ENCODE measurements at places on chromosomes 3 and 15.

GRCh38 chr3:14678015-14678503 lies 3.1 kb downstream of the C3orf20 start:
- no peak for DNase-seq

DNA sequence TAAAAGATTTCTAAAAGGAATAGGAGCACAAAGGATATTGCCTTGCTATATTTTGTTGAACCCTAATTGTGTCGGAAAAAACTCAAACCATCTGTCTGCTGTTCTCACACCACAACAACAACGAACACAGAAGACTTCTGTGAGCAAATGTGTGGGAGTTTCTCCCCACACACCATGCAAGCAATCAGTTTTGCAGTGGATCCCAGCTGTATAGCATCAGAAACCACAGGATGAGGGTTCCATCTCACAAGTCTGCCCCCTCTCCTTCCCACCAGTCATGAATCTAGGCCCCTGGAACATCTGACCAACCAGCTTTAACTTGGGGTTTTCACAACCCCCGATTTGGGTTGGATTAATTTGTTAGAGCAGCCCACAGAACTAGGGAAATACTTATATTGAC lies 91.3 kb upstream of the SLC4A7 start:
- no peak for DNase-seq

GRCh38 chr3:18018491-18019160 lies 276.2 kb upstream of the TBC1D5 start:
- no peak for DNase-seq

GRCh38 chr3:197854596-197855343 lies 63.7 kb downstream of the LRCH3 start:
- no peak for DNase-seq

GRCh38 chr15:70582143-70582945 lies 181.0 kb downstream of the UACA start:
- no peak for DNase-seq

DNA sequence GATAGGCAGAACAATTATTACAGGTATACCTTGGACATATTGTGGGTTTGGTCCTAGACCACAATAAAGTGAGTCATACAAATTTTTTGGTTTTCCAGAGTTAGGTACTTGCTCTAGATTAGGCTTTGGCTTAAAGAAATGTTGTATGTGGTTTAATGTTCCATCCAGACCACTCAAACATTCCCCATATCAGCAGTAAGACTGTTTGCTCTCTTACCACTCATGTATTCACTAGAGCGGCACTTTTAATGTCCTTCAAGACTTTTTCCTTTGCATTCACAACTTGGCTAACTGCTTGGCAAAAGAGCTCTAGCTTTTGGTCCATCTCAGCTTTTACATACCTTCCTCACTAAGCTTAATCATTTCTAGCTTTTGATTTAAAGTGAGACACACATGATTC lies 250.5 kb upstream of the SETMAR start:
- DNase-seq = no peak

DNA sequence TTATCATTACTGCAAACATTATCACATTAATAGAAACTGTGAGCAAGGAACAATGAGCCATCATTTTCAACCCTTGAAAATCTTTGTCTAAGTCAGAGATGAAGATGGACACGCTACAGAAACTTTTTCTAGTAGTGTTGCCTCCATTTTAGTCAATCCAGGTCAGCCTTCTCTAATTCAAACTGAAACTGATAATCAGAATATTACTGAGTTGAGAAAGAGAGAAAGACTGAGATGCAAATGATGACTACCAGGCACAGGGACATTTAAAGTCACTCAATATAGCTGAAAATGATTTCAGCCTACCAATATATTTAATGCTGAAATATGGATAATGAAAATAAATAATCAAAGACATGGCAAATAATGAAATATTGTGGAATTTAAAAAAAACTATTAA lies 261.4 kb downstream of the GBE1 start:
- no peak for DNase-seq

- no peak for DNase-seq
Measured at GRCh38 chr15:74988007-74988800, 7.2 kb upstream of the SCAMP5 start.

DNA sequence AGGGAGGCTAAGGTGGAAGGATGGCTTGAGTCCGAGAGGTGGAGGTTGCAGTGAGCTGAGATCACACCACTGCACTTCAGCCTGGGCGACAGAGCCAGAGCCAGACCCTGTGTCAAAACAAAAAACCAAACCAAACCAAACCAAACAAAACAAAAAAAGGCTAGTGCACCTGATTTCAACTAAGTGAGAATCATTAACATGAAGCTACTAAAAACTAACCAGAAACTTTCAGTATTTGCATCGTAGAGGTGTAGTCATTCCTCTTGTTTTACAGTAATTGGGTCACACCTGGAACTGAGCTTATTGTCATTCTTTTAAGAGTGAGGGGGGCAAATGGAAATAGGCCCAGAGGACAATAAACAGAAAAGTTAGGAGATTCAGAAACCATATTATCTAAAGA lies 58.5 kb downstream of the ST6GAL1 start:
- DNase-seq = no peak

DNA sequence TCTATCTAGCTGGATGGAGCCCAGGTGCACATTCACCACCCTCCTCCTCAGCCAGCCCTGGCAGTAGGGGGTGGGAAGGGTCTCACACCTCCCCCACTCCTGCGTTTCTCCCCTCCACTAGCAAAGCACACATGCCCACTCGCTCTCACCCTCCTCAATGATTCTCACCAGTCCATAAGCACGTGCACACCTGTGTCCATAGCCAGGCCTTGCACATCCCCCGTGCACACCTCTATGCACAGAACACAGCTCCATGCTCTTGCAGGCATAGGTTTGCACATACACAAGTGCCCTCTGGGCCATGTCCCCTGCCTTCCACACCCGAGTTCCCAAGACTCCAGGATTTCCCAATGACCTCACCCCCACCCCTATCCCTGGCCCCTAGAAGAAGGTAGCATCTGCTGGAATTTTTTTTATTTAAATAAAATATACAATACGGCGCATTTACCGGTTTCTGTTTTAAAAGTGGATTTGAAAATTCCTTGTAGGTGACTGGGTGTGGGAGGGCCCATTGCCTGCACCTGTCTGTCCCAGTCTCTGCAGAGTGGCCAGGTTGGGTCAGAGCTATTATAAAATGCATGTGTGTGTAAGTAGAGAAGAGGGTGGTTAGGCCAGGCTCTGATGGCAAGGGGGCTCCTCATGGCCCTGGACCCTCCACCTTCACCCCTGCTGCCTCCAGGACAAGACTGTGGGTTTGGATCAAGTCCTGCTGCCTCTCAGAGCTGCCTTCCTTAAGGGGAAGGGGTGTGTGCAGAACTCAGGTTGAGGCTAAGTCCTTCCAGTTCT lies 49.1 kb downstream of the HCN4 start:
- no peak for DNase-seq

- DNase-seq = no peak
Measured at GRCh38 chr3:149581248-149581647, 76.6 kb downstream of the WWTR1 start.

DNA sequence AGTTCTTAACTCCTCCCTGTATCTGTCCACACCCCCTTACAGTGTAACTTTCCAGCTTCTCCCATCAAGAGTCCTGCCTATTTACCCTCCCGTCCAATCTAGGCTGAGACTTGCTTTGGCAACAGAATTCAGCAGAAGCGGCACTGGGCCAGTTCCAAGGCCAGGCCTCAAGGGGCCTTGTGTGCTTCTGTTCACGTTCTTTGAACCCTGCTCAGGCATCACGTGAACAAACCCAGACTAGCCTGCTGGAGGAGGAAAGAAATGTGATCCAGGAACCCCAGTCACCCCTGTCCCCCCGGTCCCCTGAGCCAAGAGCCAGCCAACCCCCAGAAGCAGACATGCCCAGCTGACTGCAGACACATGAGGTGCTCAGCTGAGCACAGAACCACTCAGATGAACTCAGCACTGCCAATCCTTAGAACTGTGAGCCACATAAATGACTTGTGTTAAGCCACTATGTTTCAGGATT lies 76.1 kb upstream of the DCLK3 start:
- no peak for DNase-seq

DNA sequence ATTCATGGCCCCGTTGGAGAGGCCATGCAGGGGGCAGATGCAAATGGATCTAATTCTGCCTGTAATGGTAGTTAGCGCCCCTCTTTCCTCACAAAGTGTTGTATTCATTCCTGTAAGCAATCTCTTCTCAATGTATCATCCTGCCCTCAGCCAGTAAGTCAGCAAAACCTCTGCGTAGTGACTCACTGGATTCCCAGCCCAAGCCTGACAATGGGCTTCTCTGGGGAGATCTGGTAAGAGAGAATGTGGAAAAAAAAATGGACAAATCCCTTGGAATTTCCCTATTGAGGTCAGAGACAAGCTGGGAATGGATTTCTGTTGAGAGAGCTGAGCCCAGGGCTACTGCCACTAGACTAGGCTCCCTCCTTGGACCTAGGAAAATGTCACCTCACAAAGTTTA lies 25.4 kb downstream of the ADPGK start:
- DNase-seq = no peak

DNA sequence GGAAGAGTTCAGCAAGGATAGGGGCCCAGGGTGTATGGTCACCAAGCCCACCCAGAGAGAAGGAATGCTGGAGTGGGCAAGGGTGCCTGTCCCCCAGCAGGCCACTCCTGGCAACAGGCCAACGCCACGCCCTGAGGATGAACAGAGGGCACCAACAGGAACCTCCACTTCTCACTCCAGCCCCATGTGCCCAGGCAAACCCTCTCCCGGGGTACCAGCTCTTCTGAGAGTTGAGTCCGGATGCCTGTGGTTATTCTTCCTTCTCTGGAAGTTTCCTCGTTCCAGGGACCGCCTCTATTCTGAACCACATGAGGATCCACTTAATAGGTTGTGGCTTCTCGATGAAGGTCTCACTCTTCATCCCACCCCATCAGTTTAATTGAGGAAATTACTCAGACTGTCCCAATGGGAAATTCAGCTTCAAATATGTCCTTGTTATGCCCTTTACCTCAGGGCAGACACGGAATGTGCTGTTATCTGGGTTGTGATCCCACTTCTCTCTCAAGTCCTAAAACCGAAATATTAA lies 114.3 kb downstream of the LIPC start:
- no peak for DNase-seq

DNA sequence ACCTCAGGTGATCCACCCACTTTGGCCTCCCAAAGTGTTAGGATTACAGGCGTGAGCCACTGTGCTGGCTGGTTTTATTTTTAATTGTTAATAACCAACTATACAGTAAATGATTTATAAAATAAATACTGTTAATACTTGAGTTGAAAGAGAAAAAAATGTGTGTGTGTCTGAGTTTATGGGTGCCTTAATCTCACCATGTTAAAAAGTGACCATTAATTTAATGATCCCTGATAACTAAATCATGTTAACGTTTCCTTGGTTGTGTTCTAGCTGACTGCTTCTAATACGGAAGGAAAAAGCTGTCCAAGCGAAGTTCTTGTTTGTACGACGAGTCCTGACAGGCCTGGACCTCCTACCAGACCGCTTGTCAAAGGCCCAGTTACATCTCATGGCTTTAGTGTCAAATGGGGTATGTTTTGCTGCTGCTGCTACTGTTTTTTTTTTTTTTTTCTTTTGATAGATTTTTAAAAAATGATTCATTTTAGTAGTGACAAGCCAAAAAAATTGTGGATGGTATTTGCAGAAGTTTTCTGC lies 113.5 kb downstream of the GHSR start:
- no peak for DNase-seq

Data from stimulated activated CD8-positive, alpha-beta memory T cell treated with anti-CD3 and anti-CD28 coated beads, Interleukin-4, amount 100 ng/mL, for 4 hours (primary cell).